ENCODE measurements at places on chromosomes 6 and 20. TPM values are rescaled to one million over a fixed set of nuclear protein-coding genes. Genes with fewer than 3 reads are reported as not detected.

The ZBTB22 gene
- total RNA-seq: 11.9 TPM

The SFTA2 gene
- not detected for total RNA-seq

The ARFGEF3 gene
- total RNA-seq: 6.5 TPM

The RAB44 gene
- 0.13 TPM for total RNA-seq

The GRM1 gene
- total RNA-seq: 0.26 TPM

The SLC24A3 gene
- 2.3 TPM for total RNA-seq

The RIMS4 gene
- total RNA-seq: 0.13 TPM

The ETV7 gene
- 6.7 TPM for total RNA-seq
